AG04449 (cell line): ENCODE measurements at places on chromosomes 1 and 21.

DNA sequence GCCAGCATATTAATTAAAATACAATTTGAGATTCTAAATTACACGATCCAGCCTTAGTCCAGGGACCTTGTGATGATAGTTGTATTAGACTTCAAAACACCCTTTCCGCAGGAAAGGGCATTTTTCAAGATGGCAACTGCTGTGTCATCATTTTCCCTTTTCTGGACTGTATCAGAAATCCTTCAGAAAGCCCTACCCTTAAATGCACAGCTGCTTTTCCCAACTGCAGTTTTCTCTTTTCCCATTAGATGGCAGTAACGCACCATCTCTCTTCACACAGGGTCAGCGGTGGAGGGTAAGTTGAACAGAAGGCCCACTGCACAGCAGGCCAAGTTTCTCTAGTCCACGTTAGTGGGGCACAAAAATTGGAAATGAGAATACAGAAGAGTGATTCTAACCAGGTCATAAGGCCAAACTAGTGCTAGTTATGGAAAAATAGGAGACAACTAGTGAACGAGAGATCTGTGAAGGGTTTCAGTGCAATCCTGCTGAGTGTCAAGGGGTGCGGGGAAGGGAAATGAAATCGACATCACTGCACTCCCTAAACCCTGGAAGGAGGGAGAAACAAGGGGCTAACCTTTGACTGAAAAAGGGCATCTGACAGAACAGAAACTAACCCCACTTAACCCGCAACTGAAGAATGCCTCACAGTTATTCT is 22.1 kb upstream of the TDRD10 start:
- no peak for DNase-seq

GRCh38 chr1:203934027-203934426 is 72.6 kb downstream of the SNRPE start:
- no peak for DNase-seq

DNA sequence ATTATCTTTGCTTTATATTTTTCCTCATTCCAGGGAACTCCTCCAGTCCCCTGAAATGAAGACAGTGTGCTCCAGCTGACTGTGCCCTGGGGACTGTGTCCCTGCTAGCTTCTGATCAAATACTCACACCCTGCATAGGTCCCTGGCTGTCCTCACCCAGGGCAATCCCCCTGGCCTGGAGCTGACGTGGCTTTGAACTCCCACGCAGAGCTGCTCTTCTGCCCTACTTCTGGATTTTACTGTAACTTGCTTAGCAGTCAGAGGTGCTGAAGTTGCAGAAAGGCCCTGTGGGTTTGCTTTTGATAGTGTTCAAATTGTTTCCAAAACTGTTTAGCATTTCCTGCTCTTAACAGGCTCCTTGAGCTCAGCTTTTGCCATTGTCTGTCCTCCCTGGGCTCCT is 186.5 kb downstream of the FASLG start:
- no peak for DNase-seq

DNA sequence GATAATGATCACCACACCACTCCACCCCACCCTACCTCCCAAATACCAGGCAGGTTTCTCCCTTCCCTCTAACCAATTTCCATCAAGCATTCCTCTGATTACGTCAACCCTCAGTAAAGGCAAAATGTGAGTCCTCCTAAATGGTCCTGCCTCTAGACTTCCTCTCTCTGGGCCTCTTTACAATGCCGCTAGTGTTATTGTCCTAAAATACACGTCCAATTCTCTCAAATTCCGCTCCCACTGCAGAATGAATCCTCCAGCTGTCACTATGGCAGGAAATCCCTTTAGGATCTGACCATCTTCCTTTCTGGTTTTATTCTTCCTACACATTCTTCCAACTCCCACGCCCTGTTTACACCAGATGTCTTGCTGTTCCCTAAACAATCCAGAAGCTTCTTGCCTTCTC is 68.7 kb downstream of the DEGS1 start:
- DNase-seq = no peak

- no peak for DNase-seq
Observed at GRCh38 chr1:66681686-66682085, 70.6 kb upstream of the DYNLT5 start.

DNA sequence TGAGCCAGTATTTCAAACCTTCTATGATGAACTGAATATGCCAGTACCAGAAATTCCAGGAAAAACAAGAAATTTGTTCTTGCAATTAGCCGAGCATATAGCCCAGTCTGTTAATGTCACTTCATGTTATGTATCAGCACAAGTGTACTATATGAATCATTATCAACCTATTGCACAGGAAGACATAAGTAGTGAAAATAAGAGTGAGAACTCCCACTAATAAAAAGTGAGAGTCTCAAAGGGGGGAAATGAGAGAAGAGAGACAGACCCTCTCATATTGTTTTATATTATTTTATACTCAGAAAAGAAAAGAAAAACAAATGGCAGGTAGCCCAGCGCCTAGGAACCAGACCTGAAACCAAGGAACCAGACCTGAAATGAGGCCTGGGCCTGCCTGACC is 16.2 kb downstream of the JMJD4 start:
- DNase-seq = no peak

- no peak for DNase-seq
Observed at GRCh38 chr1:3561702-3562101, 49.6 kb downstream of the MEGF6 start.
